ENCODE measurements at places on chromosomes 7 and 10.
A peak's percentile ranks its signal among the peaks of the same experiment; 100 is the strongest.

GRCh38 chr10:27147701-27148100 is 6.5 kb downstream of the YME1L1 start:
- DNase-seq = no peak

GRCh38 chr10:30383356-30383755 is 34.3 kb upstream of the MTPAP start:
- DNase-seq = no peak

GRCh38 chr10:133257489-133258065 is 19.1 kb downstream of the ADAM8 start:
- DNase-seq = peak; percentile 66

DNA sequence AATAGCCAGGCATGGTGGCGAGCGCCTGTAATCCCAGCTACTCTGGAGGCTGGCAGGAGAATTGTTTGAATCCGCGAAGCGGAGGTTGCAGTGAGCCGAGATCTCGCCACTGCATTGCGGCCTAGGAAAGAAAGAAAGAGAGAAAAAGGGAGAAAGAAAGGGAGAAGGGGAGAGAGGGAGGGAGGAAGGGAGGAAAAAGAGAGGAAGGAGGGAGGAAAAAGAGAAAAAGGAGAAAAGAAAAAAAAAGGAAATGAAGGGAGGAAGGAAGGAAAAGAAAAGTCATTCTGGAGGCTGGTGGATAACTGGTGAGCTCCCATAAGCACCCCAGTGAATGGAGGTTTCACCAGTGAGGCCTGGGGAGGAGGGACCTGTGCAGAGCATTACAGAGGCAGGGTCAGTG is 7.6 kb upstream of the OGDHL start:
- DNase-seq = no peak

DNA sequence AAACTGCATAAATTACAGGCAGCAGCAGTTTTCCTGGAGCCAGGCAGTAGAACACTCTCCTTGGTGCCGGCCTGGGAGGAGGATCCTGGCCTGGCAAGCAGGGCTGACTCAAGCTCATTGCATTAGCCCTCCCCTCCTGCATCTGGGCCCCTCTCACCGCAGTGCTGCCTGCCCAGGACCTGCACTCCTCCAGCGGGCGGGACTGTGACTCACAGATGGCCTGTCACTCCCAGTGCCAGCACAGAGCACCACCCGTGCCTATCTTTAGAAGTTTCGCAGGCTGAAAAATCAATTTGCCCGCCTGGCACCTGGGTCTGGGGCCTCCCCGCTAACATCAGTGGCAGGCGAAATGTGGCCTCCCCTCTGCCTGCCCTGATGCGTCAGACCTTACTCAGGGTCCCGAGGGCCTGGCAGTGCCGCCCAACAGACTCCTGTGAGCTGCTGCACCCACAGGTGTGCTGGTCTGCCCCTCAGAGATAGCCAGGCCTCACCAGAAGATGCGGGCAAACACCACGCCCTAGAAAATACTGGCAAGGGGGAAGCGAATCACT is 123.8 kb downstream of the KCNMA1 start:
- DNase-seq = no peak

DNA sequence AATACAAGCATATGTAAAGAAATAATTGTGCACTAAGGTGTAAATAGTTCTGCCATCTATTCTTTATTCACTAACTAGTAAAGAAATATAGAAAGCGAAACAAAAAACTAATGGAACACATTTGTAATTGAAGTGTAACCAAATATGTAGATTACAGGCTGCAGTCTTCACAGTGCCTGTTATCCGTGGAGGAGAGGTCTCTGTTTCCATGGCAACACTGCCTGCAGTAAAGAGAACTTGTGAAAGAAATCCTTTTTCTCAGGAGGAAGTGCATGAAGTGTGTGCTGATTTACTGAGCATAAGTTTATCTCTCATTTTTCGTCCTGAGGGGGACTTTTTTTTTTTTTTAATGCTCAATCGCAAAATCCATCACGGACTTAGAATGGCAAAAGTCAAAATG is 102.5 kb downstream of the APBB1IP start:
- DNase-seq = no peak

DNA sequence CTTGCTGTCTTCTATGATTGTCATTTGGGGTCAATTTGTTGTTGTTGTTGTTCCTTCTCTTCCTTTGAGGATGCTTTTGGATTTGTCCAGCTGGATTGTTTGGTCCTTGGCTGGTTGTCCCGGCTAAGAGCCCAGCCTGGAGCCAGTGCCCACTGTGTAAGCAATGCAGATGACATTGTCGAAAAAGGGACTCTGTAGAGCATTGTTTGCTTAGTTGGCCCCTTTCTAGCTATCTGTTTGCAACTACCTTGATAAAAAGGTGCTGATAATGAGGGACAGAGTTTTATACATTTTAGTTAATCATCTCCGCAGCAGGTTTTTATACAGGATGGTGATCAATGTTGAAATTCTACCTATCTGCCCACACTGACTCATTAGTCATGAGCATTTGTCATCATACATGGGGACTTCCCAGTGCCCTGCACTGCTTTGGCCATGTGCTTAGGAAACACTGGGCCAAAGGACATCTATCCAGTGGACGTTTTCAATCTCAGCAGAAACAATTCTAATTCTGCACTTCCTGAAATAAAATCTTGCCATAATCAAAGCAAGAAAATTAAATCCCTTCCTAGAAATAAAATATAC is 311.9 kb downstream of the GRM8 start:
- DNase-seq = no peak

- no peak for DNase-seq
These were observed 120.0 kb downstream of the LYZL1 start for GRCh38 chr10:29408847-29409240.

GRCh38 chr10:52226197-52226847 is 87.8 kb upstream of the DKK1 start:
- DNase-seq = no peak

DNA sequence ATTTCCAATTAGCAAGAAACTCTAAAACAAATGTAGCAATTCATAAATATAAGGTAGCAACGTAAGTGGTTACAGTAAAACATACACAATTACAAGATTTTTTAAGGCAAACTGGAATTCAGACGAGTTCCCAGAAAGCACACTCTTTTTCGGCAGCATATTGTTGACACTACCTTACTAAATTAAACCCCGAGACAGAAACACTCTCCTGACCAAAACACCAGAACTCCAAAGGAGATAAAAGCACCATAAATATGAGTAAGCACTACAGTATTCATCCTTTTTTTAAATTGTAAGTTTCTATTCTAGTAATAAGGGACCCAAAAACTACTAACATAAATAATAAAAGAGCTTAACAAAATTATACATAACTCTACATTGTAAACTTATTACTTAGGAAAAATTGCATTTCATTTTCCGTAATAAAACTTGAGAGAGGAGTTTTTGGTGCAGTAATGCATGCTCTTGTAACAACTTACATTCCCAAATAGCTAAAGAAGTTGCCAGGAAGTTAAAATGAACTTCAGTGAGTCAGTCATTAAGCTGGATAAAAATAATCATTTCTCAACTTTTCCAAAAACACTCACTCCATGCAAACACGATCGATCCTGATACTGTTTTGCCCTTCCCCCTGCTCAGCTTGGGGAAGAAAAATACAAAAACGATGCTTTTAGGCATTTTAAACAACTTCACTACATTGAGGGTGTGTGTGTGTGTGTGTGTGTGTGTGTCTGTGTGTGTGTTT is 2.0 kb downstream of the PIP4K2A start:
- DNase-seq = no peak

GRCh38 chr10:18204039-18204835 is 64.0 kb downstream of the CACNB2 start:
- DNase-seq = no peak

DNA sequence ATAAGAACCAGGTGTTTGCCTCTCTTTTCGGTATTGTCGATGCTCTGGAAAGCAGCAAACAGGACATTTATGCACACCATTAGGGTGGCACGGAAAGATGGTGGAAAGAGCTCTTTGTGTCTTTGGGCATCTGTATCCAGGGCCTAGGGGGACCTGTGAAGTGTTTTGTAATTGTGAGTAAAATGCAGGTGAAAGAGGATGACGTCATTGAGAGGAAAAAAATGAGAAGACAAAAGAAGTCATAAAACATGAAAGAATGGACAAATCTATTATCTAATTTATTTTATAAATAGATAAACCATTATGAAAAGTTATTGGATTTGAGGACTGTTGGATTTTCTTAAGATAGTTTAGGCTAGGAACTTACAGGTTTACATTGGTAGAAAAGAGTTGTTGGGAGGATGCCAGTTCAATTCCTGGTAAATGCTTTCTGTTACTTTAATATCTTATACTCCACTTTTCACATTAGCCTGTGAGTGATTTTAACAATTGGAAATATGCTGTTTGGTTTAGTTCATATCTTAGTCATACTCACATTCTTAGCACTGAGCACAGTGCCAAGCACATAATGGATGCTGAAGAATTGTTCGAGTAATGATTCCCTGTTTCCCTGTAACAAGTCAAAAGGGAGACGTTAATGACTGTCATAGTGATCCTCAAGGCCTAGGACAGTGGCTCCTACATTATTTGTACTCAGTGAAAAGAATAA is 62.6 kb downstream of the EXOC4 start:
- no peak for DNase-seq

DNA sequence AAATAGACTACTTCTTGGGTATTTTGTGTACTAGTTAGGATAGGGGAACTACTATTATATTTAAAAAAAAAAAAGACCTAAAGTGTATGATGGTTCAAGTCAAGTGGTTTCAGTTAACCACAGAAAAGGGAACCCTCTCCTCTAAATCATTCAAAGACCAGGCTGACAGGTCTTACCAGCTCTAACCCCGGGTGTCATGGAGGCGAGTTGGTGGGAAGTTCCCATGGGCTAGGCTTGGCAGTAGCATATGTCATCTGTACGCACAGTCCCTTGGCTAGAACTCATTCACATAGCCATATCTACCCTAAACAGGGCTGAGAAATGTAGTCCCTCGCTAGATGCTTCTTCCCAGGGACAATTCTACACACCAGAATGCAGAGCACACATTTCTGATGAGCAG is 37.7 kb upstream of the KCNMA1 start:
- no peak for DNase-seq

- DNase-seq = no peak
These were observed 168.0 kb downstream of the ARHGAP12 start for GRCh38 chr10:31760674-31761081.

- DNase-seq = no peak
These were observed 168.7 kb downstream of the CUX1 start for GRCh38 chr7:101985903-101986734.

- DNase-seq = no peak
These were observed 1438.5 kb upstream of the CELF2 start for GRCh38 chr10:9579110-9579705.

DNA sequence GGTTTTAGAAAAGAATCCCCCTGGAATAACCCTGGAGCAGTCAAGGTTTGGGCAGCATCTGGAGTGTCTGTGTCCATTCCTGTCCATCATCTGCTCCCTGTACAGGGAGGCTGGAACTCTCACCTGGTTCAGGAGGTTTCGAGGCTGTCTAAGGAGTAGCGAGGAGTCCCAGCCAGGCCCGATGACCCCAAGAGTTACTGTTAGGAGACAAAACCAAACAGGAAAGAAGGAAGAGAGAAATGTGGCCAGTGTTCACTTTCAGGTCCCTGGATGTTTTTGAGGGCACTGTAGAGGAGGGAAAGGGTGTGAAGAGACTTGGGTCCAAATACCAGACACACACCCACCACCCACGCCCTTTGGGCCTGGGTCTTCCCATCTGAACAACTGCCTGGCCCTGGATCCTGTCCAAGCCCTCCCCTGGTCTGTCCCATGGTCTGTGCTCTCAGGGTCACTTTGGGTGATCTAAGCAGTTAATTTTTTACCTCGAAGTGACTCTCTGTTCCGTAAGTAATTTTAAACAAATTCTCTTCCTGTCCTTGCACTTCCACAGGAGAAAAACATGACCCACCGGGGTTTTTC is 117.1 kb downstream of the ZMIZ1 start:
- DNase-seq = no peak

DNA sequence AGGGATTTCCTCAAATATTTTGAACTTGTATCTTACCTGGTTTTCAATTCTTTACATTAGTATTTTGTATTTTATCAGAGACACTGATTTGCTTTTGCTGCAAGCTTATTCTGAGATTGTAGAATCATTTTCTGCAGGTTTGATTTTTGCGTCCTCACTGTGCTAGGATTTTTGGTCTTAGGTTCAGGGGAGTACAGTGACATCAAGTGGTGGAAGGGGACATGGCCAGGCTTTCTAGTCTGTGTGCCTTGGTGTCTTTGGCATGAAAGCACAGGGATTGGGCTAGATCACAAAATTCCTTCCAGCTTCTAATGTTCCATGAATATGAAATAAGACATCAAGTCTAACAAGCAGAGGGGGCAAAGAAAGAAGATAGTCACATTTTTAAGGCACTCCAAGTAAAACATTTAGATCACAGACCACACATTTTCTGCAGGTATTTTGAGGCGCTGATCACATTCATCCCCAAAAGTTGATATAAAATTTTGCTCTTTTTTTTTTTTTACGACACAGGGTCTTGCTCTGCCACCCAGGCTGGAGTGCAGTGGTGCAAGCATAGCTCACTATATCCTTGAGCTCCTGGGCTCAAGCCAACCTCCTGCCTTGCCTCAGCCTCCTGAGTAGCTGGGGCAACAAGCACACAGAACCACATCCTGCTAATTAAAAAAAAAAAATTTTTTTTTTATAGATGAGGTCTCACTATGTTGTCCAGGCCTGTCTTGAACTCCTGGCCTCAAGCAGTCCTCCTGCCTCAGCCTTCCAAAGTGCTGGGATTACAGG is 124.4 kb downstream of the PON1 start:
- DNase-seq = peak; percentile 7

GRCh38 chr7:30468791-30469190 is 9.8 kb downstream of the NOD1 start:
- DNase-seq = no peak

- DNase-seq = no peak
These were observed 7.6 kb downstream of the SAP25 start for GRCh38 chr7:100566018-100566531.

- DNase-seq = no peak
These were observed 2.5 kb downstream of the ZYX start for GRCh38 chr7:143383642-143383957.

GRCh38 chr7:101953248-101953819 is 135.9 kb downstream of the CUX1 start:
- DNase-seq = no peak
